GM12891 (cell line): ENCODE measurements at places on chromosomes 1 and 21.
A peak's percentile ranks its signal among the peaks of the same experiment; 100 is the strongest.

- DNase-seq = no peak
Measured at GRCh38 chr1:48102766-48103165, 105.6 kb upstream of the TRABD2B start.

DNA sequence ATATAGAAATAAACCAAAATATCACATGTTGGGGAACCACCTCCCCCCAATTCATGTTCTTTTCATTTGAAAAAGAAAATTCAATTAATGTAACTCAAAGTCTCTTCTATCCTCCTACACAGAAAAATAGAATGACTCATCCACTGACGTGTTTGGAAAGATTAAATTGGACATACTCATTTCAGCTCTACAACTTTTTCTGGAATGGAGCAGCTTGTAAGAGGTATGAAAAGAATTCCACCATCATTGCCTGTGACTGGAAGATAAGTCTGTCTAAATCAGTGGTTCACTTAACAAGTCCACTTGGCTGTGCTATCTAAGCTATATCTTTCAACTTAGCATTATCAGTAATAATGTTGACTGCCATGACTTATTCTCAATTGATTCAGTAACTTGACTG, 702.3 kb downstream of the BRINP3 start:
- DNase-seq = no peak

DNA sequence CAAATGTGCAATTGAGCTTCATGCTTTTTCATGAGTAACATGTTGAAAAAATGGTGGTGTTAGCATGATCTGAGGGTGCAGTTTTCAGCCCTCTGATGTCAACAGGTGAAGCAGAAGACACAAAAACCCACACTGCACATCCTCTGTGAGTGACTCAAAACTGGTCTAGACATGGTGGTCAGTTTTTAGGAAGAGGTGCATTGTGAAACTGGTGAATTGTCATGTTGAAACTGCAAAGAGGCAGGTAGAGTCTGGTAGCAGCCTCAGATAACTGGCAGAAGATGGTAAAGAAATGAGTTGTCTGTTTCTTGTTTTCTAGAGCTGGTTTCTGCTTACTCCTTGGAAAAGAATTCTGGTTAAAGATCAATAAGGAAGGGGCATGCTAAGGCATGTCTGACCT, 97.3 kb upstream of the HMCN1 start:
- peak; percentile 38 for DNase-seq

- no peak for DNase-seq
Measured at GRCh38 chr1:54879872-54880271, 7.1 kb downstream of the DHCR24 start.

DNA sequence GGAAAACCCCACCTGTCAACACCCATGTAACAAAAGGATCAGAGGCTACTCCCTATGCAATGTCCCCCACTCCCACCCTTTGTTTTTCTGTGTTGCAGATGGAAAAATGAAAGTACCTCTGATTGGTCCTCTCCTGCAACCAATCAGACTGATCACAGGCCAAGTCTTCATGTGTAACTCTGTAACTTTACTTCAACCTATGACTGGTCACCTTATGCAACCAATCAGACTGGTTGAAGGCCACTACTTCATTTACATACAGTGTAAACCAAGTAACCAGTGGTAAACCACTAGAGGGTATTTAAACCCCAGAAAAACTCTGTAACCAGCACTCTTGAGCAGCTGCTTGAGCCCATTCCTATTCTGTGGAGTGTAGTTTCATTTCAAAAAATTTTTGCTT, 266.3 kb upstream of the OLFM3 start:
- no peak for DNase-seq

DNA sequence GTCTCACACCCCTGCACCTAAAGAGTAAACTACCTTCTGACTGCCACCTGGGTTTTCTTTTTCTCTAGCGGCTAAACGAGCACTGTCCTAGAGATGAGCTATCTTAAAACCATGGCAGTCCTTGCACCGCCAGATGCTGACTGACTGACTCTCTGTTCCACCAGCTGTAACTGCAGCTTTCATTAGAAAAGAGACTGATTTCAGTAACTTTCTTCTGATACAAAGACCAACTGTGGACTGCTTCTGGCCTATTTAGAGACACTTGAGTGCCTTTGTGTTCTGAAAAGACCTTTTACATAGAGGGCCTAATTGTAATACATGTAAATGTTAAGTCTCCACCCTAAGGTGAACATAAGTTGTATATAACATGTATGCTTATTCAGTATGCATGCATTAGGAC, 152.5 kb downstream of the DISC1 start:
- DNase-seq = no peak

DNA sequence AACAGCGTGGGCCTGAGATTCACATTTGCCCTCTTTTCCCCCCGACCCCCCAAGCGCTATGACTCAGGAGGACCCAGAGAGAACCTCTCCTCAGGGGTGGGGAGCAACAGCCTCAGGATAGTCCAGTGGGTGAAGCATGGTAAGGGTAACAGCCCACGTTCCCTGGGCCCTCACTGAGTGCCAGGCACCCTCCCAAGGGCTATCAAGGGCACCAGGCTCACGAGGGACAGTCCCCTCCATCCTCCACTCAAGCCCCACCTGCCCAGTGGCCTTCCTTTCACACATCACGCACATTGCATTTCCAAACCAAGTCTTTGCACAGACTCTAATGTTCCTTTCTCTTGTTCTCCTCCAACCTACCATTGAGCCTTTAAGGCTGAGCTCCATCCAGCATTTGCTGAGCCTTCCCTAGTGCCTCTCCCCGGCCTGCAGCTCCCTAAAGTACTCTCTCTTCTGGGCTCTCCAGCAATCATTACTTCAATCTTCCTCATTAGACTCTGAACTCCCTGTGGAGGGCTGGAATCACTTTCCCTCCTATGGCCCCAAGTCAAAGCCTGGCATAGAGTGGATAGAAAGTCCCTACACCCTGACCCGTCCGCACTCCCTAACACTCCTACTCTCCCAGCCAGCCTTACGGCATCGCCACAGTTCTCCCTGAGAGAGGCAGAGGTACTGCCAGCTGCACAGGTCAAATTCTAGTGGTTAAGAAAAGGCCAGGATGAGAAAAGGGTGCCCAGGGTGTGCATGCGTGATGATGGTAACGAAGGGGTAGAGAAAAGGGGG, 1.0 kb downstream of the AKR7A2 start:
- no peak for DNase-seq

- no peak for DNase-seq
Measured at GRCh38 chr21:26469789-26470188, 103.3 kb downstream of the CYYR1 start.

- DNase-seq = no peak
Measured at GRCh38 chr21:32515874-32516273, 69.4 kb downstream of the TCP10L start.

GRCh38 chr1:41853907-41854306, 64.8 kb downstream of the HIVEP3 start:
- no peak for DNase-seq

DNA sequence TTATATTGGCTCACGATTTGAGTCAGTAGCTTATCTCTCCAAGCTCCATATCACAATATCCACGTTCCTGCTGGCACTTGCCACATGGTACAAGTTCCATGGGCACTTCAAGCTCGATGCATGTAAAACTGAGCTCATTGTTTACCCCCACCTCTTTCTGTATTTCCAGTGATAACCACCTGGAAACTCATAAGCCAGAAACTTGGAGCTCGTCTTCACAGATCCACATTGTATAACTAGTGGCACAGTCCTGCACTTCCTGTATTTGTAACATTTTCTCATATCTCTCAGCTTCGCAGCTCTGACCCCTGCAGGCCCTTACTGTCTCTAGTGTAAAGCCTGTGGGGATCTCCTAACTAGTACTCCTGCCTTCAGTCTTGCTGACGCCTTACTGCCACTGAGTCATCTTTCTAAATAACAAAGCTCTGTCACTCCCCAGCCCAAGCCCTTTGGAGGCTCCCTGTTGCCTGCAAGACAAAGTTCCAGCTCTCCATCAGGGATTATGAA, 6.5 kb upstream of the C2CD4D start:
- DNase-seq = no peak

DNA sequence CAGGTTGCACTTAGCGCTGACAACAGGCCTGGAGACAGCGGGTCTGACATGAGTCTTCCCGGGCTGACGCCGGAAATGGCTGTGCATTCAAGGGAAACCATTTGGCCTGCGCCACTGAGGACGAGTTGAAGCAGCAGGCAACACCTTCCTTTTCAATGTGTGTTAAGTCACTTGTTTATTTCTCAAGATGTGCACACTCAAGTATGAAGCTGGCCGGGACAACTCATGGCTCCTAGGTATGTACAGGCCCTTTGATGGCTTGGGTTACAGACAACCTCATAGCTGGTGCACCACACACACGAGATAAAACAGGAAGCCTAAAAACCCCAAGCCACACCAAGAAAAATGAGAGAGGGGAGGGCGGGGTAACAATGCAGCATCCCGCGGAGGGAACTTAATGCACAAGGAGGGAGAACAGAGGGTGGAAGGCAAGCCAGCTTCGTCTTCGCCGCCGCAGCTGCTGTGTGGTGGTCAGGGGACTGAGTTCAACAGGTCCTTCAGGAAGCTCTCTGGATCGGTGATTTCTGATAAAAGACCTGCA, 118.0 kb upstream of the IFFO2 start:
- no peak for DNase-seq

- no peak for DNase-seq
Measured at GRCh38 chr1:115314092-115314491, 24.0 kb downstream of the NGF start.

- DNase-seq = no peak
Measured at GRCh38 chr1:111553196-111553595, 49.8 kb upstream of the ADORA3 start.

- DNase-seq = no peak
Measured at GRCh38 chr1:233440951-233441401, 113.5 kb downstream of the MAP3K21 start.

- no peak for DNase-seq
Measured at GRCh38 chr1:8382051-8382505, 64.2 kb downstream of the SLC45A1 start.

- DNase-seq = no peak
Measured at GRCh38 chr1:177287270-177287669, 116.5 kb downstream of the BRINP2 start.

GRCh38 chr1:203072002-203072602, 13.7 kb downstream of the MYOG start:
- no peak for DNase-seq

DNA sequence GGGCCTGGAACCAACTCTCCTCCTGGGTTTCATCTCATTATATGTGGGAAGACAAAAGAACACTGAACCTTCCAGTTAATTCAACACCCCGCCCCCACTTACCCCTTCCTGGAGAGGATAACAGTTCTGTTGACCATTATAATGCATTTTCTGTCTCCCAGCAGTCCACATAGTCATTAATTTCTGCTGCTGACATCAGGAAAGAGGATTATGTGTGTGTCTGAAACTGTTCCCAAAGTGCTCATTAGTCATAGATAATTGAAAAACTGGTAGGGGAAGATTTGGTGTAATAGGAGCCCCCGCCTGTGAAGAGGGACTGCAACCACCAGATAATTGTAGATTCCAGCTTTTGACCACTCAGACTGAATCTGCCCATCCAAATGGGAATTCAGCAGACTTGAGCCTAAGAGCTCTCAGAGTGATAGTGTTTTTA, 208.7 kb downstream of the FGGY start:
- DNase-seq = no peak

DNA sequence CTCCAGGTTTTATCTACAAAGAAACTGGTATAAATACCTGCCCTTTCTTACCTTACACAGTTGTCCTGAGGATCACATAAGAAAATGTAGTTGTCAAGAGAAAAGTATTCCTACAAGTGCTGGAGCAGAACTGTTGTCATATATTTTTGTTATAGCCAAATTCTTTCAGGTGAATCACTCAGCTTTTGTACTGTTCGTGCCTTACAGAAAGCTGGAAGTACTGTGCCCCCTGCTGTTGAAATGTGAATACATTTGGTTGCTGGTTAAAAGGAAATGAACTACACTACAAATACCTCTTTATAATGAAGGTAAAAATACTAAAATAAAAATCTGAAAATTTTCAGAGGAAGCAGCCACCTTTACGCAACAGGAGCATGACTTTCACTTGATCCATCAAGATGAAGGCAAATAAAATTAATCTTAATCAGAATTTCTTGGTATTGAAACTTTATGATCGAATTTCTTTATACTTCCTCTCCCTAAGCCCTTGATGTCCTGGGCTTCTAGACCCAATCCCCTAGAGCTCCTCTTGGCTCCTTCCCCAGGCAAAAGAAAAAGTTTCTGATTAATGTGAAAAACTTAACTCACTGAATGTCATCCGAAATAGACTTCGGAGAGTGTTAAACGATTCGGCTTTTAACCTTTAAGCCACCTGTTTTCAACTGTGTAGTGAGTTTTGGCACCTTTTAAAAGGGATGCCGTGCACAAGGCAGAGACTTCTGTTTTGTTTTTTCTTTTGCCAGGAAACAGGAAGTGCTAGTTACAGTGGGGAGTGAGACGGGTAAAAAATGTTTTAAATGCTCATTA, 12.5 kb downstream of the CHML start:
- DNase-seq = no peak

- DNase-seq = no peak
Measured at GRCh38 chr1:236608930-236609726, 4.8 kb upstream of the HEATR1 start.

- DNase-seq = no peak
Measured at GRCh38 chr1:89878256-89878655, 57.4 kb downstream of the LRRC8D start.

DNA sequence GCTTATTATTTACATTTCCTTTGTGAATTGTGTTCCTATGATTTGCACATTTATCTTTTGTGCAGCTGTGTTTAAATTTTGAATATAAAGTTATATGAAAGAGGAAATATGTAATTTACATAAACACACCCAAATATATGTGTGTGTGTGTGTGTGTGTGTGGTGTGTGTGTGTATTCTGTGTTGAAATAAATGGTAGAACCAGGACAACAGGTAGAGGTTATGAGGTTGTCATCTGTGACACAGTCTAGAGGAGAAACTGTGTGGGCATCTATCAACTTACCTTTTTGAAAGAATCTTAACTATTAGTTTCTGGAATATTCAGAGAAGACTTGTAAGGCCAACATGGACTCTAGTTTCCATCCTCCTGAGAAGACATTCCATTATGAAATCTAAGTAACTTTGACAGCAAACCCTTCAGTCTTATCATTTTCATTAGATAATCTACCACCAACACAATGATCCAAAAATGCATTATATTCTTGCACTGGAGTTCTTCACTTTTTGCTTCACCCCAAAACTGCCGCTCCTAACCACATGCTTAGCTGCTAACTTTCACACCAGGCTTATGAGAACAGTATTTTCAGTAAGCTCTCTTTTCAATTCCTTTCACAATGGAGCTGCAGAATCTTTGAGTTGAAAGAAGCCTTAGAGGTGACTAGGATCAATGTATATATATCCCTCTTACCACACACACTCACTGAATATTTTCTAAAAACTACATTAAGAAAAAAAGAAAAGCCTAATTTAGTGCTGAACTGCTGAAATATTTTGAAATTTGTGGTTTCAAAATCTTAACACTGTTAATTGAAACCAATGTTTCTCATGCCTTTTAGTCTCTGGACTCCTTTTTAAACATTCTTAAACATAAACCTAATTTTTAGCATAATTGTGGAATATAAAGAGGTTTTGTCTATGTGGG, 21.8 kb downstream of the PTPRC start:
- DNase-seq = no peak

GRCh38 chr1:48617252-48617651, 145.2 kb upstream of the SPATA6 start:
- DNase-seq = no peak

GRCh38 chr1:59219916-59220315, 77.0 kb upstream of the FGGY start:
- DNase-seq = no peak

- DNase-seq = no peak
Measured at GRCh38 chr1:162265983-162266382, 110.7 kb downstream of the SPATA46 start.

- DNase-seq = no peak
Measured at GRCh38 chr1:72227667-72228066, 54.7 kb downstream of the NEGR1 start.
